Cortex of kidney (tissue), 1 donor: ENCODE measurements at places on chromosomes 3 and 15.

DNA sequence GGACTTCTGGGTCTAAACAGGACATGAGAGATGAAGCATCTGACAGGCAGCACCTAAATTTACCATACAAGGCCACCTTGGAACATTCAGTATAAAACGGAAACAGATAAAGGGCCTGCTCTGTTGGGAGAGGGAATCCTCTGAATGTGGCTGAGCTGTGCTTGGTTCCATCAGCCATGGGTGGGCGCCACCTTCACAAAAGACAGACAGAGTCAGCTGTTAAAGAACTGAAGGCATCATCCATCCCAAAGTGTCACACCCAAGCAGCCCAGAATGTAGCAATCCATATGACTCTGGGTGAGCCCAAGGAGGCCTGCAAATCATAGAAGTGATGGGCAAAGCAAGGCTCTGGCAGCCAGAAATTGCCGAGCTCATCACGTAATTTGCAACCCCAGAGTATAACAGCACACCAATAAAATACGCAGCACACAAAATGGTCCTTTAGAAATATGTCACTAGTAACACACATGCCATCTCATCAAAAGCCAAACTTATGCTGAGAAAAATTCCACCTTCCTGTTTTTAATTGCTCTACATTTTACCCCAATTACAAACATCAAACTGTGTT is 24.8 kb upstream of the RBP1 start:
- no peak for DNase-seq

- DNase-seq: no peak
These were observed 25.8 kb upstream of the RPL39L start for GRCh38 chr3:187165144-187165543.

DNA sequence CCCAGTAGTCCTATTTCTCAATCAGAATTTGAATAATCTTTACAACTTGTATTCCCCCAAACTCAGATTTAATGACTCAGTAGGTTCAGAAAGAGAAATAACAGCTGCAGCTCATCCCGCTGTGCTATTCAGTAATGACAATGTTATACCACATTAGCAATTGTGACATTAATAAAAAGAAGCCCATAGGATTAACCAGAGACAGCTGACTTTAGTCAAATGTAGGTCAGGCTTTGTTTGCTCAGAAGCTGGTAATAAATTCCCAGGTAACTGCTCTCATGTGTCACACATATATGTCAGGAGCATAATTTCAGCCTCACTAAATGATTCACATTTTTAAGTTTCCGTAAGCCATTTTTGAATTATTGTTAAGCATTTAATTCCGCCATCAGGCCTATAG is 222.0 kb upstream of the UBE2E2 start:
- no peak for DNase-seq

DNA sequence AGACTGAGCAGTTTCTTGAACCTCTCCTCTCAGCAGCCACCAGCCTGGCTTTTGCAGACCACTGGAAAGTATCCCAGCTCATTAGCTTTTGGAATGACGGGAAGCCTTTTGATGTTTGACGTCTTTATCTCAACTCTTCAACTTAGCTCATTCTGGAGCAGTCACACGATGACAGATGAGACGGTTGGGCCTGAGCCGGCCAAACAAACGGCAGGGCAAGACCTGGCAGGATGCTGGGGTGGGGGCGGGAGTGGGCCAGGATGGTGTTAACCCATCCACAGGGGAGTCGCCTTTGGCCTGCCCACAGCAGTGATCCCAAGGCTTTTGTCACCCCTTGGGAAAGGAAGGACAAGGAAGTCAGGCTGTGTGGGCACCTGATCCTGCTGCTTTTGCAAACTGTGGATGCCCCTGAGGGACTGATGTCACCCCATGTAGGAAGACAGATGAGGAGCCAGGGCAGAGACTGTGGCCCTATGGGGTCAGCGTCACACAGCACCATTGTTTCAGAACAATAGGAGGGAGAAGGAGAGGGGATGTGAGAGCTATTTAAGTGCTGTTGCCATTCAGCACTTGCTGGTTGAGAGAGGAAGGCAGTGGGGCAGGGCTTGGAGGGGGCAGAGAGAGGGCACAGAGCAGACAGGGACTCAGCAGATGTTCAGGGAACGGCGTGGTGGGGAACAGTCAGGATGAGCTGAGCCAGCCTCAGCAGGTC is 121.9 kb upstream of the CTDSPL start:
- DNase-seq: no peak

DNA sequence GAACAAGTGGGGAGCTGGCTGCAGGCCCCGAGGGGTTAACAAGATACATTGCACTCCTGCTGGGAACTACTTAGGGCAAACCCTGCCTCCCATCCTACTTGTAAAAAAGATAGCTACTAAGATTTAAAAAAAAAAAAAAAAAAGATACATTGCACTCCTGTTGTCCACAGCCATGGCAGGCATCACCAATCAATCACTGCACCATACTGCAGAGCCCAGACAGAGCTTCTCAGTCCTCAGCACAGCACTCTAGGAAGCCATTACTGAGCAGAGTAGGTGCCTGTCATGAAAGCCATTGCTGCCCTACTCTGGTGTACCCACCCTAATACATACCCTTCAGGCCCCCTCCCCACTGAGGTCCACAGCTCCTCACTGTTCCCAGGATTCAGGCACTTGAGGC is 64.8 kb downstream of the RASGRF1 start:
- DNase-seq: no peak

DNA sequence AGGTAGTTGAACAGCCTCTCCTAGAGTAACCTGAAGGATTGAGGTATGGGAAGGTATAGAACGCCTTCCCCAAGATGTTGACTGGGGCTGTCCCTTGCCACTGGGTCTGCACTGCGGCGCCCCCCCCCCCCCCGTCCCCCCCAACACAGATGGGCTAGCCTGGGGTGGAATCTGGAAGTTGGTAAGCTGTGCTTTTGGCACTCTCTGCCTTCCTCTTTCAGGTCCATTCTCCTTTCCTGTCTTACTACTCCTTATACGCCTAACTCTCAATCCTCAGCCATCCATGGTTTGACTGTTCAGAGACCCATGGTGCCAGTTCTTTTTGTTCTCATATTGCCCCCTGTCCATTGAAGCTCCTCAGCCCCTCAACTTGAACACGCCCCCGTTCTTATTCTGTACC is 42.8 kb downstream of the MAP2K1 start:
- no peak for DNase-seq

DNA sequence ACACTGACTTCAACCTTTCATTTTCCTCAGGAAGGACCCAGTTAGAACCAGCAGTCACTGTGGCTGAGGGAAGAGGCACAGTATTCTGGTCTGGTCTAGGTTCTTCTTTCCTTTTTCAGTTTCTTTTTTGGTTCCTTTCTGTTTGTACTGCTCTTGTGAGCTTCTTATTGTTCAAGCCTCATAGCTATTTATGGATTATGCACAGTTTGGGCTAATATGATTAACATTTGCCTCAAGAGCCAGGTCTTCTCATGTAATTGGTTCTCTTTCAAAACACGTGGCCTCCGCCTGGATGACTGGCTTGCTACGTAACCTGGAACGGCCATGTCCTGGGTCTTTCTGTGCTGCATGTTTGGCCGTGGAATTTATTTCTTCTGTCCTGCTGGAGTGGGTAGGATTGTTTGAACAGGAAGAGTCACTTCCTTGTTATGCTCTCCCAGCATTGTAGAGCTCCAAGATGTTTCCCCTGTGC is 43.3 kb downstream of the RBMS3 start:
- DNase-seq: no peak

DNA sequence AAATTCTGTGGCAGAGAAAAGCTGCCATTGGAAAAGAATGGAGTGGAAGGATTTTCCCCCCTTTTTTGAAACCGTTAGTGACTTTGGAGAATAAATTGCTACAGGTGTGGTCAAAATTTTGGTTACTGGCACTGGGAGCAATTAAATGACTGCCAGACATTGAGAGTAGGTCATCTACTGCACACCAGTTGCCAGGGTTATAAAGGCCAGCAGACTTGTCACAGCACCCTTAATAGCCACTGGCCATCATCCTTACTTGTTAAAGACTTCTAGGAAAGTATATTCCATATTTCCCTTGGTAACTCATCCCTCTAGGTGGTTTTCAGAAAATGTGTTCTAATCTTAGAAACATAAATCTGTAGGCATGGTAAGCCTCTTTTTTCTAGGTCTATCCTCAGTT is 8.0 kb downstream of the PIK3CA start:
- no peak for DNase-seq

GRCh38 chr15:43529141-43529540 is 11.7 kb downstream of the MAP1A start:
- DNase-seq: no peak

DNA sequence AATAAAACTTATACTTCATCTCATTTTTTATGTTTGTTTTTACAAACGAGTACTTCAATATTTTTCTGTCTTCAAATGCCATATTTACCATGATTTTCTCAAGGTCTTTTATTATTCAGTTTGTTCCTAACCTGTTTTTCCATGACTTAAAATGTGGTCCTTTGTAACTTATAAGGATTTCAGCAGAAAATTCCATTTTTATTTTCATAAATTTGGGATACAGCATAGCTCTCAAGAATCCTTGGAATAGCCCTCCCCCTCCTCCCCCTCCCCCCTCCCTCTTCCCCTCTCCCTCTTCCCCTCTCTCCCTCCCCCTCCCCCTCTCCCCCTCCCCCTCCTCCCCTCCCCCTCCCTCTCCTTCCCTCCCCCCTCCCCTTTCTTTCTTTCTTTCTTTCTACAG is 14.9 kb upstream of the STX19 start:
- DNase-seq: no peak

- DNase-seq: no peak
These were observed 725.5 kb upstream of the ARRDC4 start for GRCh38 chr15:97234851-97235610.

GRCh38 chr3:39784922-39785321 is 24.5 kb upstream of the MYRIP start:
- DNase-seq: no peak

- no peak for DNase-seq
These were observed 78.7 kb upstream of the KCNMB2 start for GRCh38 chr3:178457511-178457910.

GRCh38 chr15:70146162-70146561 is 48.4 kb upstream of the TLE3 start:
- DNase-seq: no peak

GRCh38 chr3:185308126-185308754 is 54.4 kb upstream of the EHHADH start:
- DNase-seq: no peak

DNA sequence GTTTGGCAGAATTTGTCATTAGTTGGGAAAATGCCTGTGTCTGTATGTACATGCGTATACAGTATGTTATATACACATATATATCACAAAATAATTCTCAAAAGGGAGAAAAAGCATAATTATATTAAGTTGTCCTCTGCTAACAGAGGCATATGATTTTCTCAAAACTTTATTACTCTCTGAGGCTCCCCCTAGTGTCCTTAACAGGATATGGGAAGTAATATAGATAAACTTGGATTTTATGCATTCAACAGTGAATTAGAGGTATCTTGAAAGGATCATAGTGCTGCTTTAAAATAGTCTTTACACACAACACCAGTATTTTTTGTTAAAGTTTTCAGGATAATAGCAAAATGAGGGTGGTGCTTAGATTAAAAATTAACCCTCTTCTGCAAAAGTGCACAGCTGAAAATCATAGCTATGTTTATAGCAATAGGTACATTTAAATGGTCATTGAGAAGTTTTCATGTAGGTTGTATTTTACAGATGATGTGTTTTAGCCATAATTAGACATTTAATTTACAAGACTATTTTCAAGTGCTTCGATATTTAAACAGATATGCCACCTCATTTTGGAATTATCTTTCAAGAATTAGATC is 454.0 kb upstream of the ROBO2 start:
- no peak for DNase-seq

DNA sequence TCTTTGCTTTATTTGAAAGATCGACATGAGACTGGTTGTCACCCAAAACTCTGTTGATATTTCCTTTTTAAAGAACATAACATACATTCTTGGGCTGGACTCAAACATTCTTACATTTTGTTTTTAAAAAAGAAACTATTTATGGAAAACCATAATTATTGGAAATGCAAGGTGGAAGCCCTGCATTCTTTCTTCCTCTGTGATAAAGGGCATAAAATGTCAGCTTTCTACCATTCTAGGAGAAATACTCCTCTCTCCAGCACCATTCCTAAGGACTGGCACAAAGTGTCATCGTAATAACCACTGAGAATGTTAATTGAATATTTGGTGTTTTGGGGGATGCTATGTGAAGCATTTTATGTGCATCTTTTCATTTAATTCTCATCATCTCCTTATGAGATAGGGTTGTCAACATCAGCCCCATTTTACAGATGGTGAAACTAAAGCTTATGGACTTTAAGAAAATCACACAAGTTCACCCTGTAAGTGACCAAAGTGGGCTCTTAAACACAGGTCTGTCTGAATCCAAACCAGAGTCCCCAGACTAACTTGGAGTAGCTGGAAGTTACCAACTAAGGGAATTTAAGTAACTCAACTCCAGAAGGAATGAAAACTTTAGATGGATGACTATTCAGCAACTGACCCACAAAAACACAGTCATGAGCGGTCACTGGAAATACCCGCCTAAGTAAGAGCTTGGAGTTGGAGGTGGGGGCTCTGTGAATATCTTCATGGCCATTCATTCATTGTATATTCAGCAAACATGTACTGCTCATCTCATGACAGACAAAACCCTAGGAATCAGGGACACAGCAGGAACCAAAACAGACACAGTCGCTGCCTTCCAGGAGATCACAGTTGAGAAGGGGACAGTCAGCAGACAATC is 45.9 kb upstream of the LMCD1 start:
- DNase-seq: no peak

GRCh38 chr3:127422663-127423375 is 135.0 kb upstream of the PRR20G start:
- DNase-seq: no peak

- no peak for DNase-seq
These were observed 25.9 kb upstream of the GP9 start for GRCh38 chr3:129034642-129035041.

DNA sequence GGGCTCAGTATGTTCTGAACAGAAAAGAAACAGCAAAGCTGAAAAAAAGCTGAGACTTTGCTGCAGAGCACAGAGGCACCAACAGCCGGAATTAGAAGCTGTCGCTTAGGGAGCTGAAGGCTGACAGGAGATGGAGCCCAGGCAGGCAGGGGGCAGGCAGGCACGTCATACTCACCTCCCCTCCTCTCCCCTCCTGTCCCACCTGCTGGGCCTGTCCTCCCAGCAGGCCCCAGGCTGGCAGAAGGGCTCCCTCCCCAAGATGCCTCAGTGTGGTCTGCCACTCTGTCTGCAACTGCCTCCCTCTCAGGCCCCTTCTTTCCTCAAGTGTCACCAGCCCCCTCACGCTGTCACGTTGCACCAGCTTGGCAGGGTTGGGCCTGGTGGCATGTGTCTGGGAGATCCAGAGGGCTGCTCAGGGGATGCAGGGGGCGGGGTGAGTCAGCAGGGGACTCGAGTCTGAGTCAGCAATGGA is 3.2 kb upstream of the ANKRD63 start:
- no peak for DNase-seq

- no peak for DNase-seq
These were observed 1191.2 kb downstream of the NSUN3 start for GRCh38 chr3:95254061-95254460.
